ENCODE measurements at places on chromosomes 5 and 9.

- DNase-seq, result peak; percentile 2
These were observed 2118.6 kb upstream of the C9orf72 start for GRCh38 chr9:29691758-29692407.

DNA sequence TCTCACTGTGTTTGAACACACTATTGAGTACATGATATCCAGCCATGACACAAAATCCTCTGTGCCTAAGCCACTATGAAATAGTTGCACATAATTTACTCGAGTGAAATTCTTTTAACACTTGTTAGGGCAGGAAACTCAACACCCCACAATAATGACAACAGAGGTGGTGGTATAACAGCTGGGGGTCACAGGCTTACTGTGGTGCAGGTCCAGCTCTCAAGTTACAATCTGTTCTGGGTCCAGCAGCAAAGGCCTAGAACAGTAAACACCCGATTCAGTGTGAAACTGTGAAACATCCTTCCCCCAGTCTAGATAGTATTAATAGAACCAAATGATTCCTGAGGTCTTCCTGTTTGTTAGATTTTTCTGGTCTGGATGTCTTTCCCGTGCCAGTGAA, 102.9 kb upstream of the APC start:
- no peak for DNase-seq

GRCh38 chr5:179284751-179285631, 60.3 kb downstream of the ADAMTS2 start:
- peak; percentile 47 for DNase-seq

GRCh38 chr5:5014586-5015235, 125.4 kb upstream of the ADAMTS16 start:
- peak; percentile 66 for DNase-seq

GRCh38 chr9:3578786-3579185, 53.0 kb upstream of the RFX3 start:
- DNase-seq, result no peak
